Activated CD8-positive, alpha-beta memory T cell treated with anti-CD3 and anti-CD28 coated beads for 4 hours (primary cell): ENCODE measurements at places on chromosomes 7 and 10.

DNA sequence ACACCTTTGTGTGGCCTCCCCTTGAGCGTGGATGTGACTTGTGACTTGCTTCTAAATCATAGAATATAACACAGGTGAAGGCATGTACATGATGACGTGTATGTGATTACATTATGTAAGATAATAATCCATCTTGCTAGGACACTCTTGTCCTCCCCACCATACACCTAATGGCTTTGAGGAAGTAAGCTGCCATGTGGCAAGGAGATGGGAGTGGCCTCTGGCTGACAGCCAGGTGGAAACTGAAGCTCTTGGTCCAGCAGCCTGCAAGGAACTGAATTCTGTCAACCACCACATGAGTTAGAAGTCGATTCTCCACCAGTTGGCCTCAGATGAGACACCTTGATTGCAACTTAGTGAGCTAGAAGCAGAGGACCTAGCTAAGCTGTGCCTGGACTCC lies 67.4 kb upstream of the ELN start:
- no peak for DNase-seq

GRCh38 chr10:103569896-103570295 lies 76.4 kb downstream of the NEURL1 start:
- no peak for DNase-seq

GRCh38 chr10:6842722-6843121 lies 262.6 kb upstream of the PRKCQ start:
- DNase-seq = no peak

- DNase-seq = no peak
These were observed 26.5 kb upstream of the GSAP start for GRCh38 chr7:77442636-77443035.
